A549 treated with RU486 at 1 μM for 4 hours (cell line): ENCODE measurements at places on chromosomes 7 and 10. TPM values are rescaled to one million over a fixed set of nuclear protein-coding genes. Genes with fewer than 3 reads are reported as not detected.

Gene KLF14
- total RNA-seq = 0.05 to 0.06 TPM in 2 of 5 replicates, not detected in the others

Gene TBX20
- 1.3 to 2.5 TPM (median 2.0 TPM) in 5 replicates for total RNA-seq

Gene ZFAND4
- 3.5 to 6.3 TPM (median 4.6 TPM) in 5 replicates for total RNA-seq

Gene MCM10
- 22.7 to 28.8 TPM (median 24.4 TPM) in 5 replicates for total RNA-seq

Gene COBL
- total RNA-seq = 4.2 to 5.5 TPM (median 4.9 TPM) in 5 replicates

Gene SRRT
- total RNA-seq = 117 to 160 TPM (median 136 TPM) in 5 replicates

Gene DLX6
- 0.03 TPM in 1 of 5 replicates, not detected in the others for total RNA-seq

Gene TMEM209
- total RNA-seq = 11.1 to 18.2 TPM (median 15.9 TPM) in 5 replicates

Gene LGI1
- total RNA-seq = not detected in 5 replicates

Gene ZNF853
- total RNA-seq = 1.8 to 2.9 TPM (median 2.3 TPM) in 5 replicates

Gene MEPCE
- total RNA-seq = 37.3 to 48.6 TPM (median 43.9 TPM) in 5 replicates

Gene RNF148
- total RNA-seq = not detected in 5 replicates

Gene AKR1C4
- 0.10 to 0.41 TPM (median 0.30 TPM) in 5 replicates for total RNA-seq

Gene MYL10
- not detected in 5 replicates for total RNA-seq
